PC-3 (cell line): ENCODE measurements at places on chromosomes 3 and 15.

GRCh38 chr3:72205297-72205826, 420.4 kb upstream of the PROK2 start:
- no peak for DNase-seq

- DNase-seq: no peak
Observed at GRCh38 chr15:100596792-100597191, 5.2 kb downstream of the LINS1 start.

- DNase-seq: no peak
Observed at GRCh38 chr3:127454051-127454450, 136.5 kb downstream of the TPRA1 start.

DNA sequence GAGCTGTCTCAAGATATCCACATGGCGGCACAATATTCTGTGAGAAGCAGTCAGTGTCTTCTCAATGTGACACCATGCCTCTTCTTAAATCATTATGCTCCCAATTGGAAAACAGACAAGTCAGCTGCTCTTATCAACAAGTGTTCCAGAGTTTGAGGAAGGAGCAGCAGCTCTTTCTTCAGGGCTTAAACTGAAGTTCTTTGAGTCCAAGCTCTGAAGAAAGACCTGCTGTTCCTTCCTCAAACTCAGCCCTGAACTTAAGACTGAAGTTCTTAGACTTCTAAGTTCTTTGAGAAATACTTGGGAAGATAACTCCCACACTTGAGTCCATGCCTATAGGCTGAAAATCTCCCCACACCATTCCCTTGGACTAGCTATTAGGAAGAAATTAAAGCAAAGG, 43.4 kb downstream of the NPTN start:
- no peak for DNase-seq

- DNase-seq: peak; percentile 58
Observed at GRCh38 chr3:179446501-179446900, 4.8 kb downstream of the GNB4 start.

DNA sequence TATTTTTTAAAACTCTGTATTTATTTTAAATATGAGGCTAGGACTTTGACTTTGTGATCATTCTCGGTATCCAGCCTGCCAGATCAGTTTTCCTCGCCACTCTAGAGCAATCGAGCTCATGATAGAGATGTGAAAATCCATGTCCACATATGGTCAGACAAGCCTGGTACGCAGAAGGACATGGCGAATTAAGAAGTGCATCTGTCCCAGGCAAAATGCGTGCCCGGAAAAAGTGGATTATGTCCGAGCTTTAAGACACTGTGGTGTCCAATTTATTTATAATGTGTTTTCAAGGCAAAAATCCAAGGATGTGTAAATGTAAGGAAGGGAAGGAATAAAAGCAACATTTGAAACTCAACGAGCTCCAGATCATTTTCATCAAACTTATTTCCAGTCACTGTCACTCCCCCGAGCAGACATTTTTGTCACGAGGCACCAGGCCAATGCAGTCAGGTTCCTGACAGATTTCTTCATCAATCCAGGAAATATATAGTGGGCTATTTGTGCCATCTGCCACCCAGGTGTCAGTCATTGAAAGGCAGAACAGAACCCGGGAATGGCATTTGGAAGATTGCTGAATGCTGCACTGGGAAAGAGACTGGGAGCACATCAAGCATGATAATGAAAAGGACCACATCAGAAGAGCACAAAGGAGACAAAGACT, 825.7 kb downstream of the SQOR start:
- DNase-seq: no peak

GRCh38 chr3:71495708-71496472, 87.6 kb downstream of the FOXP1 start:
- DNase-seq: peak; percentile 78

DNA sequence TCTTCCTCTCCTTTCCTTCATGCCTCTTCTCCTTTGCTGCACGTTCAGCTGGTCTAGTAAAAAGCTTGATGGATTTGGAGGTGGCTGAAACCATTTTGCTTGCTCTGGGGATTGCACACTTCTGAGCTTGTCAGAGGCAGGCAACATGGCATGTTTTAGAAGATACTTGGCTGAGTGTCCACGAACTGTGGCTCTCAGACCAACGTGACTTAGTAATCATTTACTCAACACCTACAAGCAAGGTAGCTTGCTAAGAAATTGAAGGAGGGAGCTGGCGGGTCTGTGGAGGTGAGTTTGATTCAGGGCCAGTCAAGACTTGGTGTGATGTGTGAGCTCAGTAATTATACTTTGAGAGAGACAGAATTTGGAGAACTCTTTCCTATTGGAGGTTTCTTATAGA, 196.0 kb downstream of the LPP start:
- DNase-seq: no peak

- DNase-seq: no peak
Observed at GRCh38 chr3:102614585-102614984, 179.8 kb downstream of the ZPLD1 start.

DNA sequence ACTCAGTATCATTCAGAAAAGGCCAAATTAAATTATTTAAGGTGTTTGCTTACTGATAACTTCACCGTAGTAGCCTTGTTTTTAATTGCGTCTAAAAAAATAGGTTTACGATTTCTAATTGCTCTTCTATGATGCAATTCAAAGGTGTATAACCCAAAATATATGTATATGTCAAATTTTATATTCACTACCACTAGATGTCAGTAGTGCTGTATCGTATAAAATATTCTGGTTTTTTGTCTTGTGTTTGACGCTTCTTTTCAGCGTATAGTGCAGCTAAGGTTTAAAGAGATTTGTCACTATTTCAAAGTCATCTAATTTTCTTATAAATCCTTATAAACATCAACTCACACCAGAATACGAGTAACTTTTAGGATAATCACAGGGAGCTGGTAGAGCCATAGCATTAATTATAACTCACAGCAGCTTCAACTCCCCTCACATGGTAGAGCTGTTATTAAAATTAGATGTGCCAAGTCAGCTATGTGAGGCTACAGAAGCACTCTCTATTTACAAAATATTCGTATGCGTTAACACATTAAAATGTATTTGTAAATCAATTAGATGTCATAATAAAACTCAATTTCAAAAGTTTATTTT, 3.5 kb downstream of the PFN2 start:
- DNase-seq: peak; percentile 84

- DNase-seq: no peak
Observed at GRCh38 chr3:69388241-69388640, 2.4 kb upstream of the FRMD4B start.
